ENCODE measurements at places on chromosomes 7 and 10. TPM values are rescaled to one million over a fixed set of nuclear protein-coding genes. Genes with fewer than 3 reads are reported as not detected.
A peak's percentile ranks its signal among the peaks of the same experiment; 100 is the strongest.

- DNase-seq, result no peak
Measured at GRCh38 chr7:152312316-152312715, 123.5 kb downstream of the KMT2C start.

GRCh38 chr7:101729241-101729883, 88.1 kb upstream of the CUX1 start:
- DNase-seq, result peak; percentile 100

DNA sequence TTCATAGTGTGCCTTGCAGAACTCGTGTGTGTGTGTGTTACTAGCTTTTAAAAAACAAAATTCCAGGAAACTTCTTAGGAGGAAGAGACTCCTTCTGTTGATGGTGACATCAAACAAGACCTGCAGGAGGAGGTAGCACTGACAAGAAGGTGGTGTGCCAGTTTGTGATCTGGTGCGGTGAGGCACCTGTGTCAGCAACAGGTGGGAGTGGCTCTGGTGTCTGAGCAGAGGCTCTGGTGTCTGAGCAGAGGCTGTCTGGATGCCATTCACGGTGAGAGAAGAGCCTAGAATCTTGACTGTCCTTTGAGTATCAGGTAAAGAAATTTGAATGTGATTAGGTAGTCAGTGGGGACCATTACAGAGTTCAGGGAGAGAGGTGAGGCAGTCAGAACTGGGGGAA, 122.8 kb downstream of the INPP5A start:
- DNase-seq, result no peak

WEE2 gene
- total RNA-seq, result not detected

GRCh38 chr7:99098824-99099498, 44.9 kb downstream of the SMURF1 start:
- peak; percentile 86 for DNase-seq

GRCh38 chr10:111873041-111873440, 310.5 kb downstream of the GPAM start:
- no peak for DNase-seq

ABCC2 gene
- total RNA-seq, result 13.2 TPM

GRCh38 chr10:61487506-61487905, 34.3 kb upstream of the TMEM26 start:
- peak; percentile 7 for DNase-seq

GRCh38 chr10:4691776-4692175, 134.2 kb upstream of the AKR1E2 start:
- DNase-seq, result peak; percentile 60

SYT15 gene
- under 0.01 TPM for total RNA-seq

LBX1 gene
- not detected for total RNA-seq

MDH2 gene
- total RNA-seq, result 97.4 TPM

DNA sequence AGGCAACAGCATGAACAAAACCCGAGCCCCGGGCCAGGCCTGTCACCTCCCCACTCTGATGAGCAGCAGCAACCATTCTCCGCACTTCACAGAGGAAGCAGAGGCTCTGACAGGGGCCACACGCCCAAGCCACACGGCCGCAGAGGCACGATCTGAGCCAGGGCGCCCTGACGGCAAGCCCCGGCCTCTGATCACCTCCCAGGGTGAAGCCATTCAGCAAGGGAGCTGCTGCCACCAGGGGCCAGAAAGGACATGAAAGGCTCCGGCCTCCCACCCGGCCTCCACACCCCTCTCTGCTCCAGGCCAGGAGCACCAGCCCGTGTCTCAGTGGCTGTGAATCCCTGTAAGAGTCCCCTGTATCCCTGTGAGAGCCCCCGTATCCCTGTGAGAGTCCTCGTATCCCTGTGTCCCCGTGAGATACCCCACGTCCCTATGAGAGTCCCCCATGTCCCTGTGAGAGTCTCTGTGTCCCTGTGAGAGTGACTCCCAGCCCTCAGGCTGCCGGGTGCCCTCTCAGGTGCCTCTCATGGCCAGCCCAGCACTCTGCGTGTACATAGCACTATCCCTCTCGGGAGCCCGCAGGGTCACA, 187.8 kb downstream of the MAD1L1 start:
- no peak for DNase-seq

HOXA3 gene
- total RNA-seq, result 0.98 TPM

- DNase-seq, result no peak
Measured at GRCh38 chr7:95585426-95585789, 10.9 kb downstream of the PDK4 start.

- no peak for DNase-seq
Measured at GRCh38 chr10:93917821-93918220, 24.0 kb downstream of the SLC35G1 start.
